ENCODE measurements at places on chromosomes 11 and 22.

- no peak for DNase-seq
Observed at GRCh38 chr11:93074352-93074751, 104.9 kb downstream of the MTNR1B start.

DNA sequence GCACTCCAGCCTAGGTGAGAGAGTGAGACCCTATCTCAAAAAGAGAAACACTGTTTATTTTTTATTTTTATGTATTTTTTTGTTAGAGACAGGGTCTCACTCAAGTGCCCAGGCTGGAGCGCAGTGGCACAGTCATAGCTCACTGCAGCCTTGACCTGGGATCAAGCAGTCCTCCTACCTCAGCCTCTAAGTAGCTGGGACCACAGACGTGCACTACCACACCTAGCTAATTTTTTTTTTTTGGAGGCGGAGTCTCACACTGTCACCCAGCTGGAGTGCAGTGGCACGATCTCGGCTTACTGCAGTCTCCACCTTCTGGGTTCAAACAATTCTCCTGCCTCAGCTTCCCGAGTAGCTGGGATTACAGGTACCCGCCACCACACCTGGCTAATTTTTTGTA, 6.4 kb downstream of the RBX1 start:
- no peak for DNase-seq

GRCh38 chr11:70882716-70883085, 369.7 kb downstream of the SHANK2 start:
- DNase-seq, result no peak

- no peak for DNase-seq
Observed at GRCh38 chr11:75498556-75499255, 27.0 kb downstream of the GDPD5 start.

- DNase-seq, result no peak
Observed at GRCh38 chr11:17572359-17572690, 25.3 kb downstream of the OTOG start.

GRCh38 chr11:64619196-64619595, 28.2 kb downstream of the SLC22A12 start:
- DNase-seq, result no peak

DNA sequence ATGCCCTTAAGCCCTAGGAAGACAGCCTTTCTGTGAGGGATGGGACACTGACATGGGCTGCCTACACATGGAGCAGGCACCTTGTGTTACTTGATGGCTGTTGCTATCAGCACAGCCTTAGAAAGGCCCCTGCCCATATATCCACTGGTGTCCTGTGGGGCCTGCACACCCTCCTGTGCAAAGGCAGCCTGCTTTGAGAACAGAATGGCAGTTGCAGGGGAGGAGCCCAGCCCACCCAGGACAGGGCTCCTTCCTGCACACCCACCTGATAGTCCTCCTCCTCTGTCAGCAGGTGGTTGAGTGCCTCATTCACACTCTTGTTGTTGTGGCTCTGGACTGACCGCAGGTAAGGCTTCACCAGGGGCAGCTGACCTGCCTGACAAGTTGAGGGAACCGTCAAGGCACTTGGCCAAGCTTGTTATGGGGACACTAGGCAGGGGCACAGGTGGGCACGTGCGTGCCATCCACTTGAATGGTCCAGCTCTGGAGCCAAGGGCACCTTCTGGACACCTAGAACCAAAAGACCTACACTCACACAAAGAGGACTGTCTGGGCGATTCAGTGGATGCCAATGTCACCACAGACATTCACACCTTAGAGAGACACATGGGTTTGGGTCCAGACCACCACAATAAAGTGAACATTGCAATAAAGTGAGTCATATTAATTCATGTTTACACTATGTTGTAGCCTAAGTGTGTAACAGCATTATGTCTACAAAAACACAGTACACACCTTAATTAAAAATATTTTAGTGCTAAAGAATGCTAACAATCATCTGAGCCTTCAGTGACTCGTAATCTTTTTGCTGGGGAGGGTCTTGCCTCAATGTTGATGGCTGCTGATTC, 9.4 kb upstream of the SLC25A1 start:
- DNase-seq, result peak; percentile 15

DNA sequence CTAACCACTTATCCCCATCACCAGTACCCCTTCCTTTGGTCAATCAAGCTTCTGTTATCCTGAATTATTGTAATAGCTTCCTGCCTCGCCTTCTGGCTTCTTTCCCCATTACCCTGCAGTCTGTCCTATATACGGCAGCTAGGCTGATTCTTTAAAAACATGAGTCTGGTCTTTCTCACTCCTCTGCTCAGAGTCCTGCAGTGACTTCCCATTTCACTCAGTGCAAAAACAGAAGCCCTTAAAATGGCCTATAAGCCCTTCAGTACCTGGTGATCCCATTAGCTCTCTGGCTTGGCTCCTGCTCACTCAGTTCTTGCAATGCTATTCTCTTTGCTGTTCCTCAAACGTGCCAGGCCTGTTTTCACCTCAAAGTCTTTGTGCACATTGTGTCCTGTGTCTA, 58.4 kb downstream of the JRKL start:
- no peak for DNase-seq

DNA sequence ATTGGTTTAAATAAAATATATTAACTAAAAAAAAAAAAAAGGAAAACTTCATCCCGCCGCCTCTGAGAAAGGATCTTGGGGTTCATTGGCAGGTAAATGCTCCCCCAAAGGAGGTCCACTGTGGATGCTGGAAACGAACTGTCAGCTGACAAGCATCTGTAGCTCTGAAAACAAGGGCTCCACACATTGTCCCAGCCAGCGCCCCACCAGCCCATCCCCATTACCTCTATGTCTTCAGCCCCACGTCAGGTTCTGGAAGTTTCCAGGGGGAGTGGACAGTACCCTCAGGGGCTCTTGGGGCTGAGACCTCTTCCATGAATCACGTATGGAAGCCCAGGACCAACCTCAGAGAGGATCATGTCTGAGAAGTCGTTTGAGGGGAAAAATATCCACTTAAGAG, 66.4 kb upstream of the WNT7B start:
- no peak for DNase-seq

GRCh38 chr11:28108958-28109357, 770 bp downstream of the METTL15 start:
- no peak for DNase-seq

GRCh38 chr22:43570531-43571165, 158.8 kb downstream of the MPPED1 start:
- no peak for DNase-seq

DNA sequence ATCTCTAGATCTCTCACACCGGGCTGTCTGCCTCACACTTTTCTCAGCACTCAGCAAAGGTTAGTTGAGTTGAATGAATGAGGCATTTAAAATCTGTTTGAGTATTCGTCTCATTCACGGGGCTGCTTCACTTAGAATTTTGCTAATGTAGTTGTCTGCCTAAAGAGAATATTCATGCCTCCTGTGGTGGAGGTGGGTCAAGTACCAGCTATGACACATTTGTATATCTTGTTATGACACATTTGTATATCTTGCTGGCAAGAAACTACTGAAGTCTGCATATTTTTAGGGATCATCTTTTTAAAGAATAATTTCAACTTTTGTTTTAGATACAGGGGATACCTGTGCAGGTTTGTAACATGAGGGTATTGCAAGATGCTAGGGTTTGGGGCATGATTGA, 43.1 kb downstream of the LDLRAD3 start:
- no peak for DNase-seq

DNA sequence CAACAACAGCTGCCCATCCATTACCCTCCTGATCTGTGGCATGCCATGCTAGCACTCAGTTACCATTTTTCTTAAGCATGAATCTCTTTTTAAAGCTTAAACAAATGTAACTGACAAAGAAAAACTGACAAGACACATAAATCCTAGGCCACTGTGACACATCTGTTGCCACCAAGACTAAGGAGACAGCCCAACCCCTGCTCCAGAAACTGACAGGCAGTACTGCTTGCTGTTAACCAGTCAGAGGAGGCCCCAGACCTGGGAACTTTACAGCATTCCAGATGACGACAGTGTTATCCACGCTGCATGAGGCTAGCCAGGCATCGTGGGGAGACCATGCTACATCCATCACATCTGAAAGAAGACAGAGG, 33.8 kb downstream of the HIRA start:
- DNase-seq, result no peak
